ENCODE measurements at places on chromosomes 2 and 18.

DNA sequence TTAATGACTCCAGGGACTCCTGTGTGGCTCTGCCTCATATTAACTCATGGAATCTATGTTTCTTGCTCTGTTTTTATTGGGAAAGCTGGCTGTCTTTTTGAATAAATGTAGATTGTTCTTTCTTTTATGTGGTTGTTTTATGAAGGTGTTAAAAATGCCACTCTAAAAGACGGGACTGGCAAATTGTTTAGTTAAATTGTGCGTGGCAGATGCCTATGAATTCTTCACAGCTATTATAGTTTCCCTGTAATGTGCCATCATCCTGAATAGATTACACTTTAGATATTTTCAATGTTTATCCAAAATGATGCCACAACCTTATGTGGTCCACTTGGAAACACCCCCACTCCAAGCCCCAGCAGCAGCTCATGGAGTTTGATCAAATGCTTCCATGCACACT is 149.7 kb downstream of the ST6GAL2 start:
- DNase-seq: no peak

GRCh38 chr2:98140210-98140609 is 53.2 kb downstream of the VWA3B start:
- no peak for DNase-seq

DNA sequence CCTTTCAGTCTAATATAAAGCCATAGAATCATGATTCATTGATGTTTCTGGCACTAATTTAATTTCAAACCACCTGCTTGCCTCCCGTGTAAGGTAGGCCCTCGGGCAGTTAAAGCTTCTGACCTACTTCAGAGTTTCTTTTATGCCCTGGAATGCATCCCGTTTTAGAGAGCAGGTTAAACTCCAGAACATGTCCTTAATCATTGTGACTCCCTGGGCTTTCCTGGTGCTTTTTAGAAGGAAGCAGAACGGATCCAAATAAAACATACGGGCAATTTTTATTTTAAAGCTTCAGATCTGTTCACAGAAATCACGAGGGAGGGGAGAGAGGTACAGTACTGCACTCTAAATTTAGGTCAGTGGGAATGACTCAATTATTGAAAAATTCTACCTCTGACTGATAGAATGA is 134.8 kb downstream of the GCA start:
- no peak for DNase-seq

- DNase-seq: no peak
Observed at GRCh38 chr2:208570066-208570465, 163.5 kb downstream of the PTH2R start.

- DNase-seq: no peak
Observed at GRCh38 chr2:207144173-207144785, 21.5 kb downstream of the KLF7 start.

- peak; percentile 7 for DNase-seq
Observed at GRCh38 chr18:47953471-47953931, 23.0 kb upstream of the SMAD2 start.

DNA sequence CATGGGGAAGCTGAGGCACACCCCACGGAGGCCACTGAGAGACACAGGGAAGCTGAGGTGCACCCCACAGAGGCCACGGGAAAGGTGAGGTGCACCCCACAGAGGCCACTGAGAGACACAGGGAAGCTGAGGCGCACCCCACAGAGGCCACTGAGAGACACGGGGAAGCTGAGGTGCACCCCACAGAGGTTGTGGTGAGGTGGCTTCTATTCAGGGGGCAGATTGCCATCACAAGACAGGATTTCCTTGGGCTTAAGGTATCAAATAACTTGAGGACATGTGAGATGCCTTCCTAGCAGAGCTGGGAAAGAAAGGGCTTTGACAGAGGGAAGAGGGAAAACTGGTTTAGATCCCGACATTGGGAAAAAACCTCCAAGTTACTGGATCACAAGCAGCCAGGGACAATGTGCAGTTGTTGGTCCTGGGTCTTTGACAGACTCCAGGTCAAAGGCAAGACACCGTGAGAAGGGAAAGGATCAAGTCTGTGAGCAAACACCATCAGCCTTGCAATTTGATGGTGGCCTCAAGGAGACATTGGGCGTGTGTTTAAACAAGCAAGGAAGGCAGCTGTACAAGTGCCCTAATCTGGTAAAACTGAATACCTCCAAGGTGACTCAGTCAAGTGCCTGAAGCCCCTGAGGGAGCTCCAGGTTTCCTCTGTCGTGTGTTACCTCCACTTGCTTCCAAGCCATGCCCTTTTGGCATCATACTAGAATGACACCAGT is 133.2 kb upstream of the EPAS1 start:
- no peak for DNase-seq

GRCh38 chr2:194700726-194701125 is 956.3 kb upstream of the SLC39A10 start:
- no peak for DNase-seq

GRCh38 chr2:190235551-190236075 is 84.0 kb downstream of the HIBCH start:
- DNase-seq: no peak

- no peak for DNase-seq
Observed at GRCh38 chr2:231197706-231198290, 633 bp upstream of the ARMC9 start.

- DNase-seq: no peak
Observed at GRCh38 chr2:31973665-31974064, 37.1 kb downstream of the MEMO1 start.

- DNase-seq: no peak
Observed at GRCh38 chr2:150937030-150937429, 324.6 kb downstream of the RBM43 start.

DNA sequence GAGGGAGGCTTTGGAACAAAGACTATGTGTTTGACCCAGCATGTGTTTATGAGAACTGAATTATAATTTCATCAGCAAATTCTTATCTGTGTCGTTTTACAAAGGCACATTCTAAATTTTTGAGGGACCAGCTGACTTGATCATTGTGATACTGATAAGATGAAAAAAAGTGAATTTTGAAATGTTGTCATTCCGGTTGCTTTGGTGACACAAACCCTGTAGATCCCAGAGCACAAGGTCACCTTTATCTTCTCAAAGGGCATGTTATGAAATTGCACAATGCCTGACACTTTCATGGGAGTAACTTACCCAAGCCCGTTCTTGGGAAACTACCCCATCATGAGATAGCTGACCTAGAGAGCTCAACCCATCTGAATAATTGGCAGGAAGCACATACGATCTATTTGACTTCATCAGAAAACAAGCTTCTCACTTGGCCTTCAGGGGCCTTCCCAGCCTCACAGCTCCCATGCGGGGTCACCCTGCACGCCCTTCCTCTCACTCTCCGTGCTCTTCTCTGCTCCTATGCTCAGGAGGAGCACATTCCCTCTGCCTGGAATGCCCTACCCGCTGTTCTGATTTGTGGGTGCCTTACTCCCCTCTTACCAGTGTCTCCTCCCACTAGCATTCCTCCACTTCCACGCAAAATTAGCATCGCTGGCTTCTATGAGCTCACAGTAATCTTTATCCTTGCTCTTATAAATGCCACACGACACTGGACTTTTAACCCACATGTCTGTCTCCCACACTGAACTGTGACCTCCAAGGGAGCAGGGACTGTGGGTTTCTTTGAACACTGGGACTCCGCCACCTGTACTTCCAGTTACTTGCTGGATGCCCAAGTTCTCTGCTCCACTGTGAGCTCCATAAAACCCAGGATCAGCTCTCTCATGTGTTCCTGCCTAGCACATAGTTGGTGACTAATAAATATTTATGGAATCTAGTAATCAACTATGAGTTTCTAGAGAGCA is 555.8 kb upstream of the ID2 start:
- no peak for DNase-seq

- no peak for DNase-seq
Observed at GRCh38 chr2:169509298-169509885, at the start of gene KLHL41. KLHL41 (plus strand) TSS chr2:169509702; CDS start chr2:169509779, 77 bp downstream.

- no peak for DNase-seq
Observed at GRCh38 chr2:203077451-203077850, 62.8 kb downstream of the NBEAL1 start.

DNA sequence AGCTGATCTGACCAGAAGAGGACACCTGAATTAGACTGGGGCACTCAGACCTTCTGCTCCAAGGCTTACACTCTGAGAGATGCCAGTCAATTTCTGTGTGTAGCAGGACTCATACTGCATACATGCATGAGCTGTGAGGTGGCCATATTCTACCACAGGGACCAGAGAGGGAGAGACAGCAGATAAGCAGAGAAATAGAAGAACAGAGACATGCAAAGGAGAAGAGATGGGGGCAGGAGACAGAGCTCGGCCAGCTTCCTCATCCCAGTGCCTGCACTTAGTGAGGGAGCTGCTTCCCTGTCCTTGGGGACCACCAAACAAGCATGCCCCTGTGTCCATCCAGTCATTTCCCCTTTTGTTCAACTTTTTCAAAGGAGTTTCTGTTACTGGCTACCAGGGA is 73.9 kb upstream of the ALK start:
- no peak for DNase-seq

DNA sequence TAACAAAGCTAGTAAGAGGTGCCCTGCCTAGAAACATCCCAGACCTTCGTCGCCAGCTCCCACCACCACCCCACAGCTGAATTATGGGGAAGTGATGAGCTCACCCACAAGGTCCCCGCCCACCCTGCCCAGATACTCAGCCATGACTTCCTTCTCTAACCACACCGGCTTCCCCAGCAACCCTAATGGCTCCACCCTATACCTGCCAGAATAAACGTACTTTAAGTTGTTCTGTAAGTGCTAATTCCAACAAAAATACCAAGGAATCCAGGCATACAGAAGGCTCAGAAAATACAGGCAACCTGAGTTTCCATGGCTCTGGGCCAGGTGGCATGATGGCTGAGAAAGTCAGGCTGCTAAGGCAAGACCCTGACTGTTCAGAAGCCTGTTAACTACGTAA is 39.1 kb downstream of the TMEM163 start:
- no peak for DNase-seq

DNA sequence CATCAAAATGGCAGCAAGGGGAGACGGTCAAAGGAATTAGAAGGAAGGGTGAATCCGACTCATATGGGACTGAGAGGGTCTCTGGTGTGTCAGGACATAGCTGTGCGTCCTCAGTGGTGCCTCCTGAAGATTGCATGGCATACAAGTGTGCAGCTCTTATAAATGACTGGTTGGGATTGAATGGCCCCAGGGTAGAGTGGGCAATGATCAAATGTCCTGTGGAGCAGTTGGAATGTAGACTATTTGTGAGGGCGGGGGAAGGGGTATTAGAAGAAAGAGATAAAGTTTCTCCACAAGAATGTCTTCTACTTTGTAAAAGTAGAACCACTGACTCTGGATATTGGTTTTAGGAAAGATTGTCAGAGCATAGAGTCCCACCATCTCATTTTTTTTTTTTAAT is 24.6 kb downstream of the CTLA4 start:
- DNase-seq: no peak

DNA sequence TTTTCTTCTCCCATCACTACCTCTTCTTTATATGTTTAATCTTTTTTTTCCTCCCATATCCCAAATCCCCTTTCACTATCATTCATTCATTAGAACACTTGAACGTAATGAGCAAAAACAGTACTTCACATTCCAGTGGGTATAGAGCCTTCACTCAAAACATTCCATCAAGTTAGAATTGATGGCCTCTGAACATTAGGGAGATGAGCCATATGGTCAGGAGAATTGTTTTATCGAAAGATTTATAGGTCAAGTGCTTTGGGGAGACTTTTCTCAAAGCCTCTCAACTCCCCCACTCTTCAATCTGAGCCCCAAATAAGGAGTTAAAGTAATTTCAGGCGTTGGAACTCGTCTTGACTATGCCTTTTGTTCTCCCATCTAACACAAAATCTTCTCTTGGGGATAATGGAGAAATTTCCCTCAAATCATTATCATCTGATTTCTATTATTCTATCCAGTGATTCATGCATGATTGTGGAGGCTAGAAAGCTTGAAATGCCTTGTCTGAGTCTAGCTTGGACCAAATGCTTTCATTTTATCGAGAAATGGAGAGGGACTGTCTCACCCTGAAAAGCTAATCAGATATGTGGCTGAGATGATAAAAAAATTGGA is 79.2 kb downstream of the KIAA2012 start:
- no peak for DNase-seq

- DNase-seq: no peak
Observed at GRCh38 chr2:149744865-149745264, 157.3 kb upstream of the MMADHC start.

- DNase-seq: no peak
Observed at GRCh38 chr2:231359948-231360347, 35.6 kb upstream of the B3GNT7 start.

DNA sequence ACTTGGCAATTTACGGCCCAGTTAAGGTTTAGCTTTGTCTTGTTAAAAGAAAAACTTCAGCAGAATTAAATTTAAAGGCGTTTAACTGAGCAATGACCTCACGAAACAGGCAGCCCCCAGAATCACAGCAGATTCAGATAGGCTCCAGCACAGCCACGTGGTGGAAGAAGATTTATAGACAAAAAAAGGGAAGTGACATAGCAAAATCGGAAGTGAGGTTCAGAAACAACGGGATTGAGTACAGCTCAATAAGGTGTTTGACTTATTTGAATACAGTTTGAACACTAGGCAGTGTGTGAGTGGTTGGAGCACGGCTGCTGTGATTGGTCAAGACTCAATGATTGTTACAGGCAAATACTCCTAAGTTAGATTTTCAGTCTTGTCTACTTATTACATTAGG is 79.8 kb downstream of the MOGAT1 start:
- no peak for DNase-seq

DNA sequence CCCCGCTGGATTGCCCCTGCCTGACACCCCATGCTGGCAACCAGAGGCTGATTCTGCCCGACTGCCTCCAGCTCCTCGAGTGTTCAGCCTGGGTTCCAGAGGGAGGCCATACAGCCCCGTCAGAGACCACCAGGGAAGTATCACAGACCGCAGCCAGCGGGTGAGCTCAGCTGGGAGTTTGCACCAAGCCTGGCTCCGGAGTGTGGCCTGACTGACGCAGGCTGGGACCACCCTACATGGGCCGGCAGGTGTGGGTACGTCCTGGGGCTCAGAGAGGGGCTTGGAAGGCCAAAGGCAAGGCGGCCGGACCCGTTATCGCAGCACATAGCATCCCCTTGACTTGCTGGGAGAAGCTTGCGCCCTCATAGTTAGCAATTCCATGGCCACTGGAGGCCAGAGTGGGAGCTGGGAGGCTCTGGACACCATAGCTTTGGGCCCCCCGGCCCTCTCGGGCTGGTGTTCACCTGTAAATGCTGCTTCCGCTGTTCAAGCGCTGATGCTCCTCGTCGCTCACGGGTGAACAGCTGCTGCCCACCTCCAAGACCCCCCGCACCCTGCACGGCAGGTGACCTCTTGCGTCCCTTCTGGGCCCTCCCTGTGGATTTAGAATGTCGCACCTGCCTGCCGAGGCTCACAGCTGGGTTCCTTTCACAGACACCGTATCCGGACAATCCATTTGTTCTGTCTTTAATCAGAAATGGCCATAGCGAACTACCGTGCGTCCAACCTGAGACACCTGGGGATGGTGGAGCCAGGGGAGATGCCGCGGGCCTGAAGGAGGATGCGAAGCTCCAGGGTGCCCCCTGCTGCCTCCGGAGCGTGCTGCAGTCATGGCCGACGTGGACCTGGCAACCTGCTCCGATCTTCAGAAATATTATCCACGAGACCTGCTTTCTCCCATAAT is 31.2 kb upstream of the SLC66A3 start:
- DNase-seq: peak; percentile 17

All from stimulated activated CD8-positive, alpha-beta memory T cell treated with anti-CD3 and anti-CD28 coated beads, Interleukin-4, amount 100 ng/mL, for 1 hour (primary cell).